Right lung (tissue), 10 donors: ENCODE measurements at places on chromosomes 11 and 22.

DNA sequence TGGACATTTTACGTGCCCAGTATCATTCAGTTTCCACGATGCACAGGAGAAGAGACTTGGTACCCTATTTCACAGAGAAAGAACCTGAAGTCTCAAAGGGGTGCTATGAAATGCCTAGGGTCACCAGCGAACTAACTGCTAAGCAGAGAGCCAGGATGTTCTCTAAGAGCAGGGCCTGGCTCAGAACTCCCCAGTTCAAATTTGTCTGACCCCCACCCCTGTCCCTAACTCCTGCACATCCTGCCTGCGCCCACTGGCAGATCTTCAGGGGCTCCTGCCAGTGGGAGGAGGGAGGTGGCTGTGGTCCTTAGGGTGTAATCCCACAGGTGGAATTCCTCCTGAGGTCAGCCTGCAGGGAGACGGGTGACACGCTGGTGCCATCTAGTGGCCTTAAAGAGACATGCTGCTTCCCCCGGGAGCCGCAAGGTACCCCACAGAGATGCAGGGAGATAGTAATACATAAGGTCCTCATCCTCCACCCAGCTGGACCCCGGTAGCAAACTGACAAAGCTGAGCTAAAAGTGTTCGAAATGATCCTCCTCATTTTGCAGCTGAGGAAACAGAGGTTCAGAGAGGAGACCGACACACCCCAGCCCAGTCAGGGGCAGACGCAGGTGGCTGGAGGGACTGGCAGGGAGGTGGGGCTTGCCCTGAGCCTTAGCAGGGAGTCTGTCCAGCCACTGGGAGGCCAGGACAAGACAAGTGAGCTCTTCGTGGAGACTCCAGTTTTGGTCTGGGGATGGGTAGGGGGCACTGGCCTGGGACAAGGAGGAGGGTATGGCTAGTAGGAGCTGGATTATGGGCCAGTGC, 34.1 kb downstream of the MB start:
- peak; percentile 65 for DNase-seq

DNA sequence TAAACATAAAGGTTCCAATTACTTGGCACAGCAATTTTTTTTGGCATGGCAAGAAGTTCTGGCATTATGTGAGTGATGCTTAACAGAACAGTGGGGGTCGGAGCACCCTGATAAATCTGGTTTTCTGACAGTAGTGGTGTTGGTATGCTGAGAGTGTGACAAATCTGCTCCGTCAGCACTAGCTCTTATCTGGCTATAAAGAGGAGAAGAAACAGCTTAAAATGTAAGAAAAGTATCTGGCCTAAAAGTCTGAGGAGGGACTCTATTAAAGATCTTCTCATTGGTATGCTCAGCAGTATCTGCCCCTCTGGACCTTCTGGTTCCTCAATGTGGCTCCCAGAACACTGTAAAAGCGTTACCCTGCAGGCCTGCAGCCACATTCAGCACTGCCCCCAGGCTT, 137.4 kb downstream of the PLEKHA7 start:
- DNase-seq = no peak

DNA sequence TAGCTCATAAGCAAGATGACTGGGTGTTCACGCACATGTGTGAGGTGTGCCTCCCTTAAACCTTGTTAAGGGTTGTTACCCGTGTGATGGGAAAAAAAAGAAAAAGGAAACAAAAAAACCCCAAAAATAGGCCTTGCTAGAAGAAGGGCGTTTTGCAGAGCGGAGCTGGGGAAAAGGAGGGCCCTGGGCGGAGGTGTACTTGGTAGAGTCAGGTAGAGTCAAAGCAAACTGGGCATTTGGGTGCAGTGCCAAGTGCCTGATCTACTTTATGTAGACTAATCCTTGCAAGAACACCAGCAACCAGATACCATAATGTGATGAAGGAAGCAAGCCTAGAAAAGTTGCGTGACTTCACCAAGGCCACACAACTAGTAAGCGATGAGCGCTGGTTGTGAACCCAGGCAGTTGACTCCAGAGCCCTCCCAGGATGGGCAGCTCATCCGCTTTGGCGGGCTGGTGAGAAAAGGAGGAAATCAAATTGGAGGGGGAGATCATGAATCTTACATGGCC, 1.2 kb upstream of the TIRAP start:
- DNase-seq = no peak

DNA sequence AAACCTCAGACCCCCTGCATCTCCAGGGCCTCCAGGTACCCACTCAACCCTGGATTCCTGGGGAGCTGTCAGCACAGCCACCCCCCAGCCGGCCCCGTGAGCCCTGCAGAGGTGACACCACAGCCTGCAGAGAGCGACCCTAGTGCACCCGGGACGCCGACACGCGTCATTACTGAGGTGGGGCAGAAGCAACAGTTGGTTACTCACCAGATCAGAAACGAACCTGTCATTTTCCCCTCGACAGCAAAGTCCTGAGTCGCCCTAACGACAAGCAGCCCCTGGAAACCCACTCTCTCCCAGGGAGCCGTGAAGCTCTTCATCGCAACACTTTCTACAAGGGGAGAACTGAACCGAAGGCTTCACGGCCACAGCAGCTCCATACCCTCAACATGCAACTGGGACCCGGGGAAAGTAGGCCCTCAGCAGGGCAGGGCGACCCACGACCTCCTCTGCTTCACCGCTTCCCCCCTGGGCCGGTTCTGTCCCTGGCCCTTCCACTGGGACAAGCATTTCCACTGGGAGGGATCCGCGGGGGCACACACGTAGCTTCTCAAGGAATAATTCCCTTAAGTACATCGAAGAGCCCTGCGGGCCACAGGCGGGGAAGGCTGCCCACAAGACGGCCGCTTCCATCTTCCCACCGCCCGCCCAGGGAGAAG, 1.6 kb downstream of the BRD1 start:
- DNase-seq = no peak

DNA sequence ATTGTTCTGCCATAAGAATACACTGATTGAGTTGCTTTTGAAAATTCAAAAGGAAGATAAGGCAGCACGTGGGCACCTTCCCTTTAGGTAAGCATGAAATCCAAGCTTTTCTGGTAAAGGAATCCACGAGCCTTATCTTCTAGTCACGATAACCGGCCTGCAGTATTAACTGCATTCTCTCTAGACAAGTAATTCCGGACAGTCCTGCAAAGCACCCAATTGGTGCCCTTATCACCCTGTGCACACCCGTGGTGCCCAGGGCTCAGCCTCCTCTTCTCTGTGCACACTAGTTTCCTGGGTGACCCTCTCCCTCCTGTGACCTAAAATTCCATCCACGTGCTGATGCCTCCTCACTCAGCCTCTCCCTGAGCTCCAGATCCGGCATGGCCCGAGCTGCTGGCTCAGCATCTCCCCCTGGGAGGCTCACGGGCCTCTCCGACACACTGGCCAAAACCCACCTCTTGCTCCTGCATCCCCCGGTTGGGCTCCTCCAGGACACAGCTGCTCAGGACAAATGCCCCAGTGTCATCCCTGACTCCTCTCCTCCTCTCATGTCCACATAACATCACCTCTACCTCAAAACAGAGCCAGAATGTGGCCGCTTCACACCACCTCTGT, 63.7 kb downstream of the PACSIN2 start:
- DNase-seq = no peak

DNA sequence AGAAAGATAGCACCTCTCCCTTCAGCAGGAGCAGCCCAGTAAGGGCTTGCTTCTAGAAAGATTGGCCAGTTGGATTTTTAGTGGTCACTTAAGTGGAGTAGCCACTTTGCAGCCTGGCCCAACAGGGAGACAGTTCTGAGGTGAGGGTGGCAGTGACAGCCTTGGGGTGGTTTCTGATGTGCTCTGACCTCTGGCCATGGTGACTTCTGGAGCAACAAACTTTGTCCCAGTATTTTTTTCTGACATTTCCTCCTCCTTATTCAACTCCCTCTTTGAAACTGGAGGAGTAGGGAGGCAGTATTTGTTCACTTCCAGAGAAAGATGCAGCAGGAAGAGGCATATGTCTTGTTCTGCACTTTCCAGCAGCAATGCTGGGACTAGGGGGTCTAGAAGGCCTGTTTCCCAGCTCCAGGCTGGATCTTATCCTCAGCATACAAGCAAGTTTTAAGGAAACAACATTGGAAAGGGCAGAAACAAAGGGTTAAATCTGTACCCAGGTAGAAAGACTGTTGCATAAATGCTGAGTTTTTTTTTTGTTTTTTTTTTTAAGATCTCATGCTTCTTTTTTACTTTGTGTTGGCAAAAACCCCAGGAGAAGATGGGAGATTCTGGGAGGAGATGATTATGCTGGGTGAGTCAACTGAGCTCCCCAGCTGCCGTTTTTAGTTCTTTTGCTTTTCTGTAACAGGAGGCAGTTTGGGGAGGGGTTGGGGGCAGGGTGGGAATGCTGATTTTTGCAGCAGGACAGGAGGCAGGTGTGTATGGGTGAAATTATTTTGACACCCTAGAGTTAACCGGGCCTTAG, 37.2 kb downstream of the RCOR2 start:
- no peak for DNase-seq

- DNase-seq = no peak
These were observed 48.2 kb upstream of the ANO1 start for GRCh38 chr11:70029861-70030380.

GRCh38 chr22:47209040-47209514, 446.6 kb downstream of the TBC1D22A start:
- no peak for DNase-seq

GRCh38 chr11:75351791-75352587, 528 bp upstream of the ARRB1 start:
- DNase-seq = no peak

- DNase-seq = no peak
These were observed 11.4 kb upstream of the APOL3 start for GRCh38 chr22:36171941-36172340.

DNA sequence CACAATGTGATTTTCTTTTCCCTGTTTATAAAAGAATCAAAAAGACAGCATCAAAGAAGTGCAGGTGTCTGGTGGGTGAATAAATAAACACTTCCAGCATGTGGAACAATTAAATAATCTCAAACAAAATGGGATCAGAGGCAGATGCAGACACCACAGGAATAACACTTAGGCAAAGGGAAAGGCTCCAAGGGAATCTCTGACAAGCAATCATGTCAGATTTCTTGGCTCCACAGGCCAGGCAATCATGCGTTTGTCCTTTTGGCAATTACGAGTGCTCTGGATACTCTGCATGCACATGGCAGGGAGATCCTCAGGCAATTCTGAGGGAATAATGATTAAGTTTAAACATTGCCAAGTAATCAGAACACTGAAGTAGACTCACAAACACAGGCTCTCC, 403.5 kb upstream of the LUZP2 start:
- DNase-seq = peak; percentile 42

DNA sequence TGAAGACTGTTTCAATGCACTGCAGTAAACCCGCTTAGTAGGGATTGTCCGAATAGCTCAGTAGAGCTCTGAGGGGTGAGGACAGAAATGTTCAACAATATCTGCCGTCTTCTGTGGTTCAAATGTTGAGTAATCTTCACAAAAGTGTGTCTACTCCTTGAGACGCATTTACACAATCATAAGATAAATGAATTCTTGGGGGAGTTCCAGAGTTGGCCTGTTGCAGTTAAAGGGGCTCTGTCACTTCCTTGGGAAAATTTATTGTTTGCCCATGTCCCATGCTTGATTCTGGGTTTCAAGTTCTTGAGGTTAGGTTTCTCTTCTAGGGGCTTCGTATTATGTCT, 614 bp downstream of the ANO3 start:
- no peak for DNase-seq

- no peak for DNase-seq
These were observed 180.0 kb downstream of the TRIM29 start for GRCh38 chr11:119957951-119958350.

GRCh38 chr11:115677190-115677589, 173.0 kb upstream of the CADM1 start:
- no peak for DNase-seq

DNA sequence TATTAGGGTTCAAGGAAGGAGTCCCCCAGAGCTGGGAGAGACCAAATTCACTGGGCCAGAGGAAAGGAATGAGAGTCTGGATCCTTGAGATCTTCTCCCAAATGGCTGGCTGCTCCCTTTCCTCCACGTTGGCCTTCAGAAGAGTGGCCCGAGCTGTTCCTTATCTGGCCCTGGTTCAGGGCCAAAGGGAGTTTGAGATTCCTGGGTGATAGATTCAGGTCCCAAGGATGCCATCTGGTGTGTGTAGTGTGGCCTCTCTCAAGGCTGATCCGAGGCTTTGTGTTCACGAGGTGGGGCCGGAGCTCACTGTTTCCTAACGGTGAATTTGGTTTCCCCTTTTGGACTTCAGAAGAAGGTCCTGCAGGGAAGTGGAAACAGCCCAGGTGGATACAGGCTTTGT, 17.4 kb upstream of the ABCC8 start:
- no peak for DNase-seq

GRCh38 chr11:128428935-128429334, 158.4 kb downstream of the ETS1 start:
- DNase-seq = no peak
